ENCODE measurements at places on chromosomes 4 and X.
A peak's percentile ranks its signal among the peaks of the same experiment; 100 is the strongest.

GRCh38 chr4:66852843-66853242 lies 692.5 kb downstream of the CENPC start:
- no peak for DNase-seq

- DNase-seq: no peak
These were observed 184.0 kb downstream of the PCDH7 start for GRCh38 chr4:30904215-30904555.

GRCh38 chrX:119605464-119606279 lies 552 bp downstream of the NKRF start:
- peak; percentile 4 for DNase-seq

GRCh38 chr4:26459756-26460530 lies 30.3 kb downstream of the CCKAR start:
- no peak for DNase-seq

- no peak for DNase-seq
These were observed 208.8 kb downstream of the STK32B start for GRCh38 chr4:5260121-5260520.

DNA sequence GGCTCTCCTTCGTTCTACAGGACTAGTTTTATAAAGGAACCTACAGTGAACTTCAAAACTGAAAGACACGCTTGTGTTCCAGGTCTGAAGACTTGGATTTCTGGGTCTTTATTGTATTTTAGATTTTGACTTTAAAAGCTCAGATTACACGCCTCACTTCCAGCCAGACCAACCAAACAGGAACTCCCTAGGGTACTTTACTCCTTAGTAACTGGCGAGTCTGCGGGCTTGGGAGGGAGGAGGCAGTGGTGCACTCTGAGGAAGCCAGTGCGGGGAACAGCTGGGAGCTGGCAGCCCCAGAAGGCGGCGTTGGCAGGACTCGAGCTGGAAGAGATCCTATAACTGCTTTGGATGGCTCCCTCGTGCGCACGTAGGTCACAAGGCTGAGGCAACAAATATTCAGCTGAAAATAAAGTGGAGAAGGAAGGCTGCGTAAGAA lies 391 bp upstream of the PHKA1 start:
- peak; percentile 54 for DNase-seq

DNA sequence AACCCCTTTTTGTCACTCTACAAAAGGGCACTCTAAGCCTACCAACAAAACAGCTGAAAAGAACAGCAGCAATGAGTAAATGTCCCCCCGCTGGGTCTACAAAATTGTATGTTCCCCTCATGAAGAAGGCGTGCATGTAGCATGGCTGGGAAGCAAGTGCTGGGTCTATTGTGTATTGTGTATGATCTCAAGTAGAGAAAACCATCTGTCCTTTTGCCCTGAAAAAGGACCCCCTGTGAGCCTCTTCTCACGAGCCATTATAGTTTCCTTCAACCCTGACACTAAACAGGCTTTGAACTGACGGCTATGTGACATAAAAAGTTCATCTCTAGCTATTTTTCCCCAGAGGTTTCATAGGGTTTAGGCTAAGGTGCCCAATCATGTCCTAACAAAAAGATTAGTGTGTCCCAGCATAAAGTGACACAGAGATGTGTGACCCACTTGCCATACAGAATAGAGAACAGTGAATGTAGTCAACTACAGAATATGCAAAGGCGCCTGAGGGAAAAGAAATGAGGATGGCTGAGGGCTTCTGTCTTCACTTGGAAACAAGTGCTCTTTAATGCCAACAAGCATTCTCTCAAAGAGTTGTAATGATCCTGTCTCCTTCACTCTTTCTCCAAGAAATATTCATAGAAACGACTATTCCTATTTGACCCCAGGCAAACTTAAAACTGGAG lies 27.3 kb downstream of the COL25A1 start:
- DNase-seq: no peak

DNA sequence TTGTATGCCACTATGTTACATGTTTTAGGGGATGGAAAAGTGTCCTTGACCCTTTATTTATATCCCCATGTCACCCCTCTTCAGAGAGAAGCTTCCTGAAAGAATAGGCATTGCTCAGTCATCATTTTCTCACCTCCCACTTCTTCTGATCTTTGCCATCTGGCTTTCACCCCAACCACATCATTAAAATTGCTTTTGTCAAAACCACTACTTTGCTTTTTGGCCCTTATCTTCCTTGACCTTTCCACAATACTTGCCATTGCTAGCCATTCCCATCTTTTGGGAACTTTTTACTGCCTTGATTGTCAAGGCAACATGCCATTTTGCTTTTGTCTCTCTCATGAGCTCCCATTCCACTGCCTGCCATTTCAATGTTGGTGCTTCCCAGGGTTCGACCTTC lies 14.9 kb upstream of the FAM9B start:
- no peak for DNase-seq

DNA sequence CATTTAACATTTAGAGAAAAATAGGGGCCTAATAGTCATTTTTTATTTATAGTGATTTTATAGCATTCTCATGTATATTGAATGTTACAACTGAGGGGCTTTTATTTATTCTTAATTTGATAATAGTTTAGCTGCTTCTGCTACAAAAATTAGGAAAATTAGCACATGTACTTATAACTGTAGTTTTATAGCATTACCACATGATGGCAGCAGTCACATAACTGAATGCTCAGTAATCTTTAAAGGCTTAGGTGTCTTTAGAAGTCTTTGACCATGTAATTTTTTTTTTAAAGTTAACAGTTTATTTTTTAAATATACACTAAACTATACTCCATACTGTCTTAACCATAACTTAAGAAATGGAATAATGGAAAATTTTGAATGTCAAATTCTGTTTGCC lies 136.6 kb downstream of the STAG2 start:
- DNase-seq: no peak

DNA sequence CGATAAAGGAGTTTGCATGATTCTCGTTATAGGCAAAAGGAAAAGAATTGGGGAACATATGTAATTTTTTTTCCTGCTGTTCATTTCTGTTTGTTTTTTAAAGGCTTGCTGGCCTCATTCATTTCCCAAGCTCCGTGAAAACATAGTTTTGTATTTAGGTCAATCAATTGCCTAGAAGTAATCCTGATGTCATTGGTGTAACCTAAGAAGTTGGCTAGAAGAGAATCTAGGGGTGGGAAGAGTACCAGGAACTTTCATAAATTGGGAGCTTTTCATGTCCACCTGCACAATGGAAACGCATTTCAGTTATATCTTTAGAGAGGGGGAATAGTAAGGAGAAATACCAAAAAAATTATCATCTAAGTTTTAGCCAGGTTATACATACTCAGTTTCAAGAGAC lies 3.8 kb downstream of the RAPGEF2 start:
- DNase-seq: no peak

DNA sequence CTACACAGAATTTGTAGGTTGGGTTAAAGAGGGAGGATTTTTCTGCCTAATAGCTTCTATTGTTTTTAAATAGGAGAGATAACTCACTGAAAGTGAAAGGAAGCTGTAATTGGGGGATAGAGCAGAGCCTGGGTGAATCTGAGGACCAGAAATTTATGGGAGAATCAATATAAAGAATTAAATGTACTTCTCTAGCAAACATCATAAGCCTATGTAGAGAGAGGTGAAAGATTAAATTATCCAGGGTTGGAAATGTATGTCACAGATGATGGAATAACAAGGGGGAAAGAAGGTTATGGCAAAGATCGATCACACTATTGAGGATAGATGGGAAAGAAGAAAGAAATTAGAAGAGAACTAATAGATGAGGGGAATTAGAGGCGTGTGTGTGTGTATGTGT lies 104.4 kb upstream of the DCAF8L1 start:
- DNase-seq: no peak

DNA sequence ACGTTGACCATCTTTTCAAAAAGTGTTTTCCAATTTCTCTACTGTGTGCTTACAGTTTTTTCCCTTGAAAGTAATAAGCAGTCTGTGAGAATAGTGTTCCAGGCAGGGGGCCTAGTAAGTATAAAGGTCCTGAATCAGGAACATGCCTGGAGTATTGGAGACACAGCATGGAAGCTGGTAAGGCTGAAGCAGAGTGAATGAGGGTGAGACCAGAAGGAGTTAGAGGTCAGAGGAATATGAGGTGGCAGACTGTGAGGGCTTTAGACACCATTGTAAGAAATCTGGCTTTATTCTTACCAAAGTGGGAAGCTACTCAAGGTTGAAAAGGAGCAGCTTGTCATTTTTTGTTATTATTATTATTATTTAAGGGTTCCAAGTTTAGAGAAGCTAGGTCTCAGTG lies 107.4 kb downstream of the CT47B1 start:
- DNase-seq: no peak

Data from NCI-H2107 (cell line).